CD4-positive, alpha-beta T cell treated with Interleukin-6 at 100 ng/mL for 8 hours (primary cell): ENCODE measurements at places on chromosomes 3 and 15.

GRCh38 chr3:52712291-52713212 is 6.6 kb downstream of the SPCS1 start:
- no peak for DNase-seq

- DNase-seq: no peak
Measured at GRCh38 chr3:35422836-35423601, 216.3 kb upstream of the ARPP21 start.

GRCh38 chr3:191330530-191331048 is 263 bp upstream of the UTS2B start:
- no peak for DNase-seq

DNA sequence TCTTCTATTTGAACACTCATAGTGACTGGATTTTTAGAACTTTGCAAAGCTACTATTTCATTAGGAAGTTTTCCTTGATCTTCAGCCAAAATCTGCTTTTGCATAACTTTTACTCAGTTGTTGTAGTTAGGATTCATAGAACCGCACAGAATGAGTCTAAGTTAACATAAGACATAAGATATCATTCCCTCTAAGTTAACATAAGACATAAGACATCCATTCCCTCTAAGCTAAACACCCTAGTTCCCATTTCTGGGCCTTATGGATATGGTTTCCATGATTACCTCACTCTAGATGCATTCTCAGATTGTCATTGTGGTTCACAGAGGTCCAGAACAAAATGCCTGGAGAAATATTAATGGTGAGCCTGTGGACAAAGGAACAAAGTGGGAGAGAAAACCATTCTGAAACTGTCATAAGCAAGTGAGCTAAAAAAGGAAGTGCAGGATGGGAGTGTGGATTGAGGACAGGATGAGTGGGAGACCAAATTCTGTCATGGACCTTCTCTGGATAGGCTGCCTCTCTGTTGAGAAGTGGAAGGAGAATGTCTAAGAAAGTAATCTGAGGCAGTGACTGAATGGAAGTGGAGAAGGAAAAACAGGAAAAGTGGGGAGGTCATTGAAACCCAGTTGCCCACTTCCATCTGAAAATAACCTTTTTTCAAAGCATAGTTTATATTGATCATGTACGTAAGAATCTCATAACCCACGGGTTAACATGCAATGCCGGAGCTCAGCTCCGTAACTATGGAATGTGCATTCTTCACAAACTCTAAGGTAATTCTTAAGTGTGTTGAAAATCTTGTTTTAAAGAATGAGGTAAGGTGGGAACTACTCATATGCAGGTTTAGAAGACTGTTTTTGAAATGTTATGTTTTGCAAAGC is 37.4 kb upstream of the SECISBP2L start:
- no peak for DNase-seq

GRCh38 chr3:136327671-136328070 is 77.5 kb downstream of the PCCB start:
- DNase-seq: no peak

GRCh38 chr3:151430821-151431484 is 29.9 kb downstream of the IGSF10 start:
- DNase-seq: no peak

DNA sequence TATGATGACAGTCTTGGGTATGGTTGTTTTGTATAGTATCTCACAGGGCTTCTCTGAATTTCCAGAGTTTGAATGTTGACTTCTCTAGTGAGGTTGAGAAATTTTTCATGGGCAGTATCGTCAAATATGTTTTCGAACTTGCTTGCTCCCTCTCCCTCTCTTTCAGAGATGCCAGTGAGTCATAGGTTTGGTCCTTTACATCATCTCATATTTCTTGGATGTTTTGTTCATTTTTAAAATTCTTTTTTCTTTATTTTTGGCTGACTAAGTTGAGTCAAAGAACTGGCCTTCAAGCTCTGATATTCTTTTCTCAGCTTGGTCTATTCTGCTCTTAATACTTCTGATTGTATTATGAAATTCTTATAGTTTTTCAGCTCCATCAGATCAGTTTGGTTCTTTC is 282.3 kb upstream of the NECTIN3 start:
- DNase-seq: no peak

DNA sequence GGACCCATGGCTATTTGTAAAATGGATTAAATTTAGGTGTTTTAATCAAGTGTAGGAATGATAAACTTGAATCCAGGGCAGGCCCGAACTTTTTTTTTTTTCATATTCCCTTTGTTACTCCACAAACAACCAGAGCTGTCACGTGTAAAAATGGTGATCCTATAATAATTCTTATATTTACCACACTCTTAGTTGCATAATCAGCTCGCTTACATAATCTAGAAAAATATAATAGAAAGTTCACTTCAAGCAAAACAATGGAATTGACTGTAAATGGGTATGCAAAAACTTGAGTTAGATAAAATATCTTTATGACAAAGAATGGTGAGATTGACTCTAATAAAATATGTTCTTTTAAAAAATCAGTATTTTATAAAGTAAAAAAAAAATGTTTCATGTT is 2.1 kb upstream of the PAQR9 start:
- DNase-seq: no peak

GRCh38 chr15:68674975-68675374 is 96.2 kb downstream of the CORO2B start:
- DNase-seq: no peak

DNA sequence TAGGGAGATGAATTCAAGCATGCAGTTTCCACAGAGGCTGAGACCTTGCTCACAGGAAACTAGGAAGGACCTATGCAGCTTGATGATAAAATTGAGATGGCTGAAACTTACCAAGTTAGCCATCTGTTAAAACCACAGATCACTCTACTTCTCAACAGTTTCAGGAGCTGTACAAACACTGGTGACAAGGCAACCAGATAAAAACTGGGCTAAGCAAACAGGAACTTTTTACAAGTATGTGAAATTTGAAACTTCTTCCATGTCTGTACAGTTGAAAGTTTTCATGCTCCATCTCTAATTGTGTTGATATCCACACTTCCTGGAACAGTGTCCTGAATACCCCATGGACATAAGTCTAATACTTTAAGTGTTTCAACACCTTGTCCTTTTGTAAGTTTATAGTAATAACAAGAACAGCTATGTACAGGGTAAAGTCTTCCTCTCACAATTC is 78.2 kb downstream of the FAIM start:
- DNase-seq: no peak

DNA sequence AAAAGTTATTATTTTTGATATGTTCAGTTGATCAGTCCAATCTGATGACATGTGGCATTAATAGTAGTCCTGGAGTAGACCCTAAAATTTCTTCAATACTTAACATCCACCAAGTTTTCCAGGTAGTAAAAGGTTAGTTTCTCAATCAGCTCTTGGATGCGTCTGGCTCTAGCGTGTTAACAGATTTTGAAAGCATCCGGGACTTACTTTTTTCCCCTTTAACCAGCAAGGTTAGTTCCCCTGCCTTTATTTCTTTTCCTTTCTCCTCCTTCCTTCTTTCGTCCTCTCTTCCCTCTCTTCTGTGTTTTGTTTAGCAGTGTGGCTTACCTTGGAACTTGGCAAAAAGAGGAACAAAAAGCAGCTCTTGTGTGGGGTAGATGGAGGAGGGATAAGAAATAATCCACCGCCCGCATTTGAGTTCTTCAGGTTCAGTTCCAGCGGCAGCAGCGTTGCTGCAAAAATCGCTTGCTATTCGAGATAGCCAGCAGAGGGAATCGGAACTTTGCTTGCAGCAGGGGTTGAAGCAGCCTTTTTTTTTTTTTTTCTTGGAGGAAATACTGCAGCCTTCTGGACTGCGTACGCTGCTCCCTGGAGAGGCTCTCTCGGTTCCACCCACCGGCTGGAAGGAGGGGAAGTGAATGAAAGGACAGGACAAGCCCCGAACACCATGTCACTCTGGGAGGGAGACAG is at the start of gene RBMS3:
TSS of gene RBMS3 (plus strand) at position 668 of the 690 bp plus-strand sequence.
- DNase-seq: no peak

GRCh38 chr3:114994554-114995341 is 152.3 kb downstream of the ZBTB20 start:
- DNase-seq: no peak

- no peak for DNase-seq
Measured at GRCh38 chr15:23616536-23616935, 31.1 kb downstream of the MAGEL2 start.

DNA sequence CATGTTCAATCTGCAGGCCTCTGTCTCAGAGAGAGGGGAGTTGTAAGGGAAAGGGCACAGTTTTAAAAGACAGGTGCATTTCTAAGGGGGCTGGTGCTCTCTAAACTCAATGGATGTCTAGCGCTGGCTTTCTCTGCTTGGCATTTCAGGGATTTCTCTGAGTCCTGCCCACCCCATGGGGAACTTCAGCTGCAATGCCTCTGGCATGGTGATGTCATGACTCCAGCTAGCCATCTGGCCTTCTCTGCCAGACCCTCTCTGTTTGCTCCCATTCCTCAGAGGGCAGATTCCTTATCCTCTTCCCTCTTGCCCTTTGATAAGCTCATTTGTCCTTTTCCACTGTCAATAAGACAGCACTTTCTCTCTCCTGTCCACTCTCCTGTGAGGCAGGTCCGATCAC is 40.8 kb downstream of the RPLP1 start:
- no peak for DNase-seq

GRCh38 chr15:46856839-46857502 is 860.3 kb upstream of the SEMA6D start:
- DNase-seq: no peak
